ENCODE measurements at places on chromosomes 12 and 14.

DNA sequence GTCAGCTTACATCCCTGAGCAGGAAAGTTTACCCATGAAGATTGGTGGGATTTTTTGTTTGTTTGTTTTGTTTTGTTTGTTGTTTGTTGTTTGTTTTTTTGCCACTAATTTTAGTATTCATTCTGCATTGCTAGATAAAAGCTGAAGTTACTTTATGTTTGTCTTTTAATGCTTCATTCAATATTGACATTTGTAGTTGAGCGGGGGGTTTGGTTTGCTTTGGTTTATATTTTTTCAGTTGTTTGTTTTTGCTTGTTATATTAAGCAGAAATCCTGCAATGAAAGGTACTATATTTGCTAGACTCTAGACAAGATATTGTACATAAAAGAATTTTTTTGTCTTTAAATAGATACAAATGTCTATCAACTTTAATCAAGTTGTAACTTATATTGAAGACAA lies 37.6 kb downstream of the CD9 start:
- DNase-seq = no peak

DNA sequence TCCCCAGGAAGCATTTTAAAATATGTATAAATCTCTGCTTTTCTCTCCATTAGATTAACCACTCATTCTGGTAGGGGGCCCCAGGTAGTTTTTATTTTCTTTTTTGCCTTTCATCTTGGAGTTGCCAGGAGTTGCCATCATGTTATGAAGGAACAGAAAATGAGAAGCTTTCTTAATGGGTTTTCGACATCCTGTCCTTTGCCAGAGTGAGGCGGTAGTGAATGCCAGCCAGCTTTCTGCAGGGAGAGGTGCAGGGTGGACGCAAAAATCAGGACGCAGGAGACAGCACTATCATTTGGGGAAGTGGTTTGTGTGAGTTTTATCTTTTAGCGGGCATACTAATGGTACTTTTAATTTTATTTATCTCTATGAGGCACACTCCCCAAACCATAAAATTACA lies 1.7 kb downstream of the RASSF8 start:
- DNase-seq = peak; percentile 81

DNA sequence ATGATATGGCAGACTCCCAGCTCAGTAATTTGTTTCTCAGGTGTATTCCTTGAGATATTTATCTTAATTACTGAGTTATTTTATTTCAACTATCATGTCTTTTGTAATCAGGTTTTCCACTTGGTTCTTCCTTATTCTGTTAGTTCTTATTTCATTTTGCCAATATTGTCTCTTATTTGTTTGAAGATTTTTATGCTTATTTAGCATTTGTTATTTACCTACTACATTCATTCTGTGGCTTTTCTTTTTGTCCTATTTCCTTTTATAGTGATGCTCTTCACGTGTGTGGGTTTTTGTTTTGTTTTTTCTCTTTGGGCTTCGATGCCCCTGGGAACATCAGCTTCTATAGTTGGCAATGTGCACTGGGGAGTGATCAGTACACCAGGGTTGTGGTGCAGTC lies 40.5 kb upstream of the CRADD start:
- no peak for DNase-seq

DNA sequence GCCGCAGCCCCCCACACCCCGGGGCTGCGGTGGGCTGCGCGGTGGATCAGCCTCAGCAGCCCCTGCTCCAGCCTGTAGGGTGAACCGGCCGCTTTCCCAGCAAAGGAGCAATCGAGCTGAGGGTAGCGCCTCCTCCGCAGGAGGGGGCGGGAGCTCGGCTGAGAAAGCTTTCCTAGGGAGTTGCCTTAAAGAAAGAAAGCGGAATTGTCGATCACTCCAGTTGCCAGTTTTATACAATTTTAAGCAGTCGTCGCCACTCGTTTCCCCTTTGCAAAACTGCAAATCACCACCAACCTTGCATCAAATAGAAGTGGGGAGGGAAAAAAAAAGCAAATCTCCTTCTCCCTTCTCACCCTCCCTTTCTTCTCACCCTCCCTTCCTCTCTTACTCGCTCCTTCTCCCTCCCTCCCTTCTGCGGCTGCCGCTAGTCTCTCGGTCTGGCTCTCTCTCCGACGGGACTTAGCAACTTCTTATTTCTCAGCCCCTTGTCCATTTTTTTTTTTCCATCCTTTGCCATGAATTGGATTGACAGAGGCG lies at the start of gene PDE3A:
Gene PDE3A (plus strand): TSS at position 424 of the 537 bp plus-strand sequence. CDS start 748 bp downstream, outside the sequence.
- DNase-seq = peak; percentile 81

DNA sequence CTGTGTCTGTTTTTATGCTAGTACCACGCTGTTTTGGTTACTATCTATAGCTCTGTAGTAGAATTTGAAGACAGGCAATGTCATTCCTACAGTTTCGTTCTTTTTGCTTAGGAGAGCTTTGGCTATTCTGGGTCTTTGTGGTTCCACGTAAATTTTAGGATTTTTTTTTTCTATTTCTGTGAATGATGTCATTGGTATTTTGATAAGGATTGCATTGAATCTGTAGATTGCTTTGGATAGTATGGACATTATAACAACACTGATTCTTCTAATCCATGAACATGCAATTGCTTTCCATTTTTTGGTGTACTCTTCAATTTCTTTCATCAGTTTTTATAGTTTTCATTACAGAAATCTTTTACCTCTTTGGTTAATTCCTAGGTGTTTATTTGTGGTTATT lies 345.2 kb downstream of the TMEM121 start:
- no peak for DNase-seq

GRCh38 chr14:59344691-59345455 lies 120.3 kb downstream of the GPR135 start:
- DNase-seq = no peak

- DNase-seq = no peak
Observed at GRCh38 chr14:89320381-89321000, 96.5 kb downstream of the FOXN3 start.

DNA sequence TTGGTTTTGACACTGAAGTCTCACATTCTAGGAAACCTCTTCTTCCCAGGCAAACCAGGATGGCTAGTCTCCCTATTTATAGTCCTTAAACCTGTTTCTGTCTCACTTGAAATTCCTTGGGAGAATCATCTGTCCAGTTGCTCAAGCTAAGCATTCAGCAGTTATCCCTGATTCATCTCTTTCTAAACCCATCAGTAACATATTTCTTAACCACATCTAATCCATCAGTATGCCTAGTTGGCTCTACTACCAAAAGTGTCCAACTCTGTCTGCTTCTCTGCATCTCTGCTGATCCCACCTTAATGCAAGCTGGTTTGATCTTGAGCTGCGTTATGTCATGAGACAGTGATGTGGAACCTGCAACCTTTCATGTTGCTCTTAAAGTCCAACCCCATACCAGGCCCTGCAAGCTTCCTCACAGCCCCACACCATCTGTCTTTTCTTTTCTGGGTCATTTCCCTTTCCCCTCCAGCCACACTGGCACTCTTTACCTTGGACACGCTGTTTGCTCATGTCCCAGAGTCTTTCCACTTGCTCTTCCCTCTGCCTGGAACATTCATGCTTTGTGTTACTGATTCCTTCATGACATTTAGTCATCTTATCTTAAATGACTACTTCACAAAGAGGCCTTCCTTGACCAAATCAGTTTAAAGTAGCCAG lies 380.8 kb upstream of the RGS6 start:
- no peak for DNase-seq

DNA sequence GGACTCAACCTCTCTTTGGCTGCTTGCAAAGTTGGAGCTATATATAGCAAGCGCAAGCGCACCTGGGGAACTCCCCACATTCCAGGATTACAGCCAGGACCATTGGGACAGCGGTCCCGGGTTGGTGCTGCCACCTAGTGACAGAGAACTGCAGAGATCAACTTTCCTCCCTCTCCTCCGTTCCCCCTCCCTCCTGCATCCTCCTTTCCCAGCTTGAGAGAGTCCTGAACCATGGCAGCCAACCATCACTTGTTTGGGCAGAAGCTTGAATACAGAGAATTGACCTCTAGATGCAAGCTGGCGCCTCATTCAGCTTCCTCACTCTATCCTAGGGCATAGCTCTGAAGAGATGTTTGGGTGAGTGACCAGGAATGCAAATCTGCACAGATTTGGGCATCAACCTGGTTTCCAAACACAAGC lies 17.4 kb upstream of the FLVCR2 start:
- DNase-seq = peak; percentile 63

- DNase-seq = no peak
Observed at GRCh38 chr12:117118838-117119591, 19.8 kb upstream of the TESC start.

DNA sequence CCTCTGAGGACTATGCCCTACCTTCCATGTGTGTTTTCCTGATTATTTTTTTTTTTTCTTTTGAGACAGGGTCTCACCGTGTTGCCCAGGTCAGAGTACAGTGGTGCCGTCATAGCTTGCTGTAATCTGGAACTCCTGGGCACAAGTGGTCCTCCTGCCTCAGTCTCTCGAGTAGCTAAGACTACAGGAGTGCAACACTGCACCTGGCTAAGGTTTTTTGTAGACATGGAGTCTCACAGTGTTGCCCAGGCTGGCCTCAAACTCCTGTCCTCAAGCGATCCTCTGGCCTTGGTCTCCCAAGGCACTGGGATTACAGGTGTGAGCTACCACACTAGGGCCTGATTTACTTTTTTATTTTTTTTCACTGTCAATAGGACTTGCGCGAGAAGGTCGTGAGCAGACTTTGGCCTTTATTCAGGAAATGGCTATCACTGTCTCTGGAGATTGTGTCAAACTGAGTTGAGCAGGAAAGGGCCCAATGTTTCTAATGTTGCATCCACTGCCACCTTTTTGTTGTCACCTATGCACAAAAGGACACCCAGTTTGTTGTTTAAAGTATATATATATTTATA lies 47.7 kb downstream of the FLRT2 start:
- no peak for DNase-seq

GRCh38 chr14:87960013-87960787 lies 32.8 kb downstream of the GALC start:
- peak; percentile 12 for DNase-seq

- DNase-seq = peak; percentile 75
Observed at GRCh38 chr14:75306927-75307699, 28.5 kb downstream of the FOS start.

- DNase-seq = peak; percentile 55
Observed at GRCh38 chr14:60266021-60266937, 17.3 kb downstream of the PPM1A start.

GRCh38 chr12:72390146-72390545 lies 118.0 kb downstream of the TRHDE start:
- no peak for DNase-seq

- DNase-seq = peak; percentile 5
Observed at GRCh38 chr12:70609203-70609602, 28.0 kb downstream of the PTPRB start.

DNA sequence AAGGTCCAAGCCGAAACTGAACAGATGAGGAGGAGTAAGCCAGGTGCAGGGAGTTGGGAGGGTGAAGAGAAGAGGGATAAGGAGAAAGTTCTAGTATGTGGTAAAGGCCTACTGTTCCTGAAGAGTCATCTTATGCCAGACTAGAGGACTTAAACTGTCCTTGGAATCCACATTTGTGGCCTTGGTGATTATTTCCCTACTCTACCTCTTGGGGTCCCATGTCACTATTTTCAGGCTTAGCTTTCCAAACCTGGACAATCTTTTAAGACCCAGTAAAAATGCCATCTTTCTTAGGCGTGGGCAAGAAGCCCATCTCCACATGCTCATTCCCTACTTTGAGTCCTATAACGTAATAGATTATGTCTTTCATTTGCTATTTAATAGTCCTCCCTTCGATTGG lies 40.1 kb upstream of the CRY1 start:
- peak; percentile 5 for DNase-seq

GRCh38 chr14:52071675-52072074 lies 2.8 kb upstream of the NID2 start:
- peak; percentile 50 for DNase-seq

GRCh38 chr12:58920102-58920960 lies at the start of gene LRIG3:
TSS of gene LRIG3 (minus strand) at chr12:58920504. CDS start at chr12:58920235, 269 bp downstream.
- peak; percentile 74 for DNase-seq

DNA sequence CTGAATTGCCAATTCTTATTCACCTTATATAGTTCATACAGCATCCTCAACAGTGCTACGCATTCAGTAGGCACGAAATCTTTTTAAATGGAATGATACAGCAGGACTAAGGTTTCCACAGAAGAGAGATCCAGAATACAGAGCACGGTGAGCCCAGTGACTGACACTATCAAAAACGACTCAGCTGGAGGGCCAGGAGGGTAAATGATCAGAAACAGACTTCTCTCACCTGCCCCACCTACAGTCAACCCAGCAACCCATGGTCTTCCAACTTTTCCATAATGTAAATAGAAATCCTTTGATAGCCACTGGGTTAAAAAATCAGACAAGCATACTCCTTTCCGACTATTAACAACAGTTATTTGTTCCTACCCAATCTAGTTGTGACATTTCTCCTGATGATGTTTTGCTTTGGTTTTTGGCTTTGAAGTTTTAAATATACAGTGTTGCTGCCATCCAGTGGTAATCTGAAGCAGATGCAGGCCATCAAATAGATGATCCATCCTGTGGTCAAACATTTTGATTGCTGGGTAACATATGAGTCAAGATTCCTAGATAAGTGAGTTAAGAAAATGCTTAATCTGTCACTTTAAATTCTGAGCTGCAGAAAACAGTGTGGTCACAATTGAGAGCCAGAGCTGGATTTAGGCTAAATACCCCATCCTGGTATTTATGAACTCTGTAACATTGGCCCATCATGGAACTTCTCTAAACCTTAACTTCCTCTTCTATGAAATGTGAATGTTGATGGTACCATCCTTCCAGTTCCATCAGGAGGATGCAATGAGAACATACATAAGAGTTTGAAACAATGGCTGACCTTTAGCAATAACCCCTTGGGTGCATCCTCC lies 42.0 kb downstream of the GPHB5 start:
- peak; percentile 68 for DNase-seq

DNA sequence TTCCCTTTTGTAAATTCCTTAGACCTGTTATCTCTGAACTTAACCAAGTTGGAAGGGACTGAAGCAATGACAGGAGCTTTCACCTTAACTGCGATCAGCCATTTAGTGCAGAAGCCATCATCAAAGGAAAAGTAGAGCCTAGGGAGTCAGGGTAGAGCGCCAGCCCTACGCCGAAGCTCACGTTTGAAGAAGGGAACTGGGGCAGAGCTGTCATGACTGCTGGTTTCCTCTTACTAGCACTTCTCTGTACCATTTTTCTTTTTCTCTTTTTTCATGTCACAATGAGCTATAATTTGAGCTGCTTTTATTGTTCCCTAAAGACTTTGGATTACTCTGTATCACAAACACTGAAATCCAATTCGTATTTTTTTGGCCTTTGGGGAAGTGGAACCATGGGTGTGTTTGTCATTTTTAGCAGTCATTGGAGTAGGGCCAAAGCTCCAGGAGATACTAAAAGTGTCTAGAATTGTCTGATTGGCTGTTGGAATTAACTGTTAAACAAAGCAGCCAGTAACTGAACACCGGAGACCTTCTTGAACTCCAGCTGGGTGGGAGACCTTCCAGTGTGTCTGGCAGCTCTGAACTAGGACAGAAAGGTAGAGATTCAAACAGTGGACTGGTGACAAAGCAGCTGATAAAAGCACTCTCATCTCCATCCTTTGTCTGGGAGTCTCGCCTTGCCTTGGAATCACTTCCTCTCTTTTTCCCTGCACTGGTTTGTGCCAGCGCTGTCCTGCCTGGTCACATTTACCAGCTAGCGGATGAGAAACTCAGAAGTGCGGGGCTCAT lies 9.1 kb downstream of the MTRFR start:
- DNase-seq = peak; percentile 68

Data from hematopoietic multipotent progenitor cell treated with erythropoietin and hydrocortisone succinate and interleukin-3 and kit ligand, for 4 days (in vitro differentiated cells).